ENCODE measurements at places on chromosomes 7 and 10.

- no peak for DNase-seq
Measured at GRCh38 chr10:130360826-130361311, 224.7 kb downstream of the GLRX3 start.

DNA sequence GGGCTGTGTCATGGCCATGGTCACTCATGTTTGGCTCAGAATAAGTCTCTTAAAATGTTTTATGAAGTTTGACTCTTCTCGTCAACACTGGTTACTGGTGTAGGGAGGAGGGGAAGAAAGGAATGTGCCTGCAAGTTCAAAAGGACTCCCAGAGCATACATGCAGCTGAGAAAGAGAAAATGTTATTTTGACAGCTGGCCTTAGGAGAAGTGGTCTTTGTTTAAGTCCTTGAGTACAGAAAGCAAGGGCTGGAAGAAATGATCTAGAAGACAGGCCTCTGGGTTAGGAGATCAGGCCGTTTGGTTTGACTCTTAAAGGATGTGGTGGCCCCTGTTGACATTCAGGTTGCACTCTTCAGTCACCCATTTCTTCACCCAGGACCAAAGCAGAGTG is 245.5 kb downstream of the REEP3 start:
- DNase-seq = no peak

- DNase-seq = no peak
Measured at GRCh38 chr7:35988105-35988504, 164.9 kb upstream of the EEPD1 start.

DNA sequence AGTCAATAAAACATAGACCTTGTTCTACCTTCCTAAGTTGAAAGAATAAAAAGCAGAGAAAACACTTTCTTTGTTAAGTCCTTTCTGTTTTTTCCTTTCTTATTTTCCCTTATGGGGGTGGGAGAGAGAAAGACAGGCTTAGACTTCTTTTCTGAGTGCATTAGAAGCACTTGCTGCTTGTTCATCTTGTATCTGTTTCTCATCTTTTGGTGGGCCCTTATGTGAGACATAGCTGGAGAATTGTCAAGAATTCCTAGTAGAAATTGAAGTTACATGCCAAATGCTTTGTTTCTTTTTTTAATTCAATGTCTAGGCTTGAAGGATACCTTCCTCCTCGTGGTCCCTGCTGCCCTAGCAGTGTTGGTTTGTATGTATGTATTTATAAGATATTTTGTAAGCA is 6.7 kb downstream of the EIF4EBP2 start:
- no peak for DNase-seq

- DNase-seq = no peak
Measured at GRCh38 chr10:51706225-51706624, 6.8 kb upstream of the CSTF2T start.

GRCh38 chr7:24169077-24169624 is 114.8 kb upstream of the NPY start:
- no peak for DNase-seq

- no peak for DNase-seq
Measured at GRCh38 chr10:123521076-123521475, 145.1 kb upstream of the GPR26 start.

DNA sequence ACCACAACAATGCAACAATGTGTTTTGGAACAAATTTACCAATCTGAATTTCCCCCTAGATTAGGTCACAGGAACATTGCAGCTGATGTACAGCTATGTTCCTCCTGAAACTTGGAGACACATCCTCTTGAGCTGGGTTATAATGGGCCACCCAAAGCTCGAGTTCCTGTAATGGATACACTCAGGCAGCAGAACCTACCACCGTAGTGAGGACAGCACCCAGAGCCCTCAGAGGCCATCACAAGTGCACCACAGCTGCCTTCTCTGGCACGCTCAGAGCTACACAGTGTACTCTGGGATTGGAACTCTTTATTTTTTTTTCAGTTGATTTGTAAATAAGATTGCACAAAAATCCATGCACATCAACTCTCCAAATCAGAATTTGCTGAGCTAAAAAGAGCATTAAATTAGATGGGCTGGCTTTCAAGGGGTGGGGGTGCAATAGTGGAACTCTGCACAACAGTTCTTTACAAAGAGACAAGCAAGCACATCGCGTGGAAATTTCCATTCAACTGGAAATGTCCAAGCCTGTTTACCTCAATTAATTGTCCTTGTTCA is 56.7 kb downstream of the EGFR start:
- DNase-seq = no peak

GRCh38 chr10:79491143-79491835 is 21.0 kb upstream of the EIF5AL1 start:
- DNase-seq = no peak

DNA sequence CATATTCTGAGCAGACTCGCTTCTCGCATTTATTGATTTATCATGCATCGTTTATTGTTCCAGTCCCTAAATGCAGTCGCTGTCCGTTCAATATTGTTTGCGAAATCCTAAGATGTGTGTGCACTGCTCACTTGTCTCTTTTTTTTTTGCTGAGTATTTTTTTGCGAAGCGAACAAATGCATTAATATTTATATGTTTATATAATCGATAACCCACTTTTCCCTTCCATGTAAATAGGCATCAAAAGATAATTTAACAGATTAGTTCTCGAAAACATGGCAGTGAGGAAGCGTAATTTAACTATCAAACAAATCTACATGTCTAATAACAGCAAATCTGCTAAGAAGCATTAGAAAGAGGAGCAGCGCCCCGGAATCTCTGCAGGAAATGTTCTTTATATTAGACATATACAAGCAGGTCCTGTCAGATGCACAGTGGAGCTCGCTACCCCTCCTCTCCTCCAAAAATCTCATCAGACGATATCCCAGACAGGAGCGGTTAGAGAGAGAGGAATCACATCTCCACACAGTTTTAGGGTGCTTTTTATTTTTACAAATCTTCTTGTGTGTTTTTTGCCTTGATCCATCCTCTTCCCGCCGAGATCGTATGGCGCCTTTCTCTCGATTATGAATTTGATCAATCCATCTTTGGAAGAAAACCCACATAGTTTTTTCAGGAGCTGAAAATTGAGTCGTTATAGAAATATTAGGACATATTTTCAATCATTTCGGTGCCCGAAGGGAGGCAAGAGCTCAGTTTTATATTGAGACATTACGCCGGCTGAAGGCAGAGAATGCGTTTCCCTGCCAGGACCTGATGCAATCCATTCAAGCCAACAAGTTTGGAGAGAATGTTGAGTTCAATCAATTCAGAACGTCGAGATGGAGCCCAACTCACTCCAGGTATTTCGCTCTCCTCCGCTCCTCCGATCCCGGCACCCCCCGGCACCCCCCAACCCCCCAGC is at the start of gene ARID5B:
ARID5B (plus strand) TSS at position 871 of the 964 bp plus-strand sequence; CDS start at position 882, 11 bp downstream.
- DNase-seq = no peak

GRCh38 chr7:23021596-23021995 is 7.7 kb upstream of the HYCC1 start:
- no peak for DNase-seq

GRCh38 chr7:141700848-141701371 is 1.1 kb downstream of the DENND11 start:
- no peak for DNase-seq

DNA sequence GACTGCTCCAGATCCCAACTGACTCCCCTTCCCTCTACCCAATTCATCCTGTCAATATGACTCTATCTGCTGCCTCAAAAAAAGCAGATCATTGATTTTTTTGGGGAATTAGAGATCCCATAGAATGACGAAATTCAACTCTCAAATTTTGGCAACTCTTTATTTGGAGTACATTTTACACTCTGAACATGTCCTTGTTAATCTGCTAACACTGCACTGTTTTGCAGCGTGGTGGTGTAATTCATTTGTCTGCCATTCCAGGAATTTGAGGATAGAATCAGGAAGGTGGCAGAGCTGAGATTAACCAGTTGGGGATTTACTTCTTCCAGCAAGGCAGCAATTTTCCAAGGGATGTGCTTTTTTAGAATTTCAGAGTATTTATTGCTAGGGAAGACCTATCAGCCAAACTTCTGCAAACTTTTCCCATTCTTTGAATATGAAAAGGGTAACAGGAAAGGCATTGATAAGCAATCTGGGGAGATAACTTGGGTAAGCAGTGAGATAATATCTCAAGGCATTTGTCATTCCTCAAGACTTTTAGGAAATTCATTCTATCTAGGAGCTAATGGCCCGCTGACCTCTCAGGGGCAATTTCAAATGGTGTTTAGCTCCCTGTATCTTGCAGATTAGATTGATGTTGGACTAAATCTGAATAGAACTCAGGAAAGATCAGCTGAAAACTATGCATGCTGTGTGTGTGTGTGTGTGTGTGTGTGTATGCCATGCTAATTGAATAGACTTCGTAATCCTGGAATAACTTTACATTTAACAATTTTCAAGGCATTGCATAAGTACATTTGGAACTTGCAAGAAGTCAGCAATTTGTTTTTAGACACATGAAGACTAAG is 9.7 kb downstream of the BAMBI start:
- DNase-seq = no peak

DNA sequence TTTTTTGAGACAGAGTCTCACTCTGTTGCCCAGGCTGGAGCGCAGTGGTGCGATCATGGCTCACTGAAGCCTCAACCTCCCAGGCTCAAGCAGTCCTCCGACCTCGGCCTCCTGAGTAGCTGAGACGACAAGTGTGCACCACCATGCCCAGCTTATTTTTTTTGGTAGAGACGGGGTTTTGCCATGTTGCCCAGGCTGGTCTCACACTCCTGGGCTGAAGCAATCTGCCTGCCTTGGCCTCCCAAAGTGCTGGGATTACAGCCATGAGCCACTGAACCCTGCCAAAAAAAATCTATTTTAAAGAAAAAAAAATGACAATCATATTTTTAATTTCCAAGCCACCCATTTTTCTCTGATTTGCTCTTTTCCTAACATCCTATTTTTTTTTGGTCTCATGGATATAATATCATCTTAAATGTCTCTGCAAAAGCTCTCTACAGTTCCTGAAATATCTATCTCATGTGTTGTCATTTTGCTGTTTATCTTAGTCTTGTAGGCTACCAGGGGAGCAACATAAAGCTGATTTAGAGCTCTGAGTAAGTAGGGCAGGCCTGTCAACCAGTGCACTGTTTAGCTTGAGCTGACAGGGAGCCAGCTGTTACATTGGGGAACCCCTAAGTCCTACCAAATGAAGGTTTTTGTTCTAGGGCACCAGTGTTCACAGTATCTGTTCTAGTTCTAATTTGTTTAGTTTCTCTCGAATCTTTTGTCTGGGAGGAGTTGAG is 29.9 kb upstream of the HBP1 start:
- DNase-seq = no peak

GRCh38 chr10:116888380-116889055 is 39.2 kb downstream of the ENO4 start:
- no peak for DNase-seq

DNA sequence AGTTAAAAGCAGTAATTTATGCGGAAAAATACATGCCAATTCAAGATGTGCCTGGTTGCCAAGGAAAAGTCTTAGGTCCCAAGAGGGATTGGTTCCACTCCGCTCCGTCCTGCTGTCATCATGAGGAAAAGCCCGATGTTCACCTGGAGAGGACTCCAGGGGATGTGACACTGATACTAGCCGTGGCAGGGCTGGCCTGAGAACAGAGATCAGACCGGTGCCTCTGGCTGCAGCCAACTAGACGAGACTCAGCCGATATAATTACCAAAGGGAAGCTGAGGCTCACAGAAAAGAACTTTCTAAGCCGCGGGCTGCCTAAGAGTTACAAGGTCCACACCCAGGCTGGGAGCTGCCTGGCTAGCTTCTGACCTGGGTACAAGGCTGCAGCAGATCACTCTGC is 81.3 kb upstream of the UNC5B start:
- DNase-seq = no peak

GRCh38 chr10:44935966-44936295 is 23.7 kb upstream of the RASSF4 start:
- DNase-seq = no peak

- DNase-seq = peak; percentile 65
Measured at GRCh38 chr7:1412322-1413261, 46.7 kb downstream of the MICALL2 start.

DNA sequence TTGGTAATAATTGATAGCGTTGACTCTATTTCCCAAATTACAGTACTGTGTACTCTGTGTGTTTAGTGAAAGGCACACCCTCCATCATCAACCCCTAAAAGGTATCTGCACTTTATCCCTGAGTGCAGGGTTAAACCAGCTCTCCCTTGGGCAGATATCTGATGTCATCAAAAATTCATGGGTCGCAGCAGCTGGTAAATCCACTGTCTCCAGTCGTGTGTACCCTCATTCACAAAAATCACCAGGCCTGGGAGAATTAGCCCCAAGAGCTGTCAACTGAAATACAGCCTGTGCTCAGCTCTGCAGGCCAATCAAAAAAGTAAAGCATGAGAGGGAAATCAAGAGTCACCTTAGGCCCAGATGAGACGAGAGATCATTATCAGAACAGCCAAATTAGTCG is 103.7 kb downstream of the HIP1 start:
- DNase-seq = no peak

GRCh38 chr7:28748933-28749584 is 209.1 kb downstream of the TRIL start:
- DNase-seq = no peak

DNA sequence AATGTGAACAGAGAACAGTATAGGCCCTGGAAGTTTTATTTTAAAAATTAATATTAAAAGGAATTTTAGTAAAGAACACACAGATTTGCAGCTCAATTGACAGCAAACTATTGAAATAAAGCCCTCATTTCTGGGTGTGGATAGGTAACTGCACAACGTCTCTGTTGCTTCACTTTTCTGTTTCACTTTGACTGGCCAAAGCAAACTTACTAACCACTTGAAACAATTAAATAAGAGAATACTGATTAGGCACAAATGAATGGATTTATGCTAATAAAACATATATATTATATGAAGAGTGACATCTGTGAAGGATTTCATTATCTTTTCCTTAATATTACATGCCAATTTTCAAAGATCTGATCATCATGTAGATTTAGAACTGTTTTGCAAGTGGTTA is 11.9 kb downstream of the ZNF804B start:
- no peak for DNase-seq

DNA sequence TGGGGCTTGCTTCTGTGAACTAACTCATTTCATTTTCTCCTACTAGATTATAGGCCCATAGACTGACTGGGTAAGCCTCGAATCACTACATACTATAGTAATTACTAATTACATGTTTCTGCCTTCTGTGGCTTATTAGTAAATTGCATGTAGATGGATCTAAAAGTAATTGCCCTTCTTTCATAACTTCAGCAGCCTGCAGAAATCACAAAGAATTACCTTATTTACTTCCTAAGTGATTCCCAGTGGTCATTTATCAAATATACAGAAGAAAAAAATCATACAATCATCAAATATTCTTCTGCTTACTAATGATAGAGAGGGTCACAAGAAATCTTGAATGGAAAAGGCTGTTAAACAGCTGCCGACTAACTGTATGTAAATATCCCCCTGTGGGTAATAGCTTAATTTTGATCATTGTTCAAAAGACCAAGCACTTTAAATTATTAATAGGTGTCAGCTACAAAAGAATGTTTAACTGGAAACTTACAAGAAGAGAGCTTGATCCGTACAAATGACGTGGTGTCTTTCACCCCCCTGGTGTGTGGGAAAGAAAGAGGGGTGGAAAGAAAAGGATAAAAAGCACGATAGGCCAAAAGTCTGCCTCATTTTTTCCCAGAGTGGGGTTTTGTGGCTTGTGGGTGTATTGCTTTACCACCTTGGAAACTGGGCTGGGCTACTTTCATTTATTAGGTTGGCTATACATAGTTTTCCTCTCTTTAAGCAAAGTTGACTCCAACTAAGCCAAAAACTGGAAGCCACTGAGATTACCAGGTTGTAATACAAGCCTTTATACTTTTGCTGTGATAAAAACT is 361.8 kb upstream of the ZMIZ1 start:
- DNase-seq = no peak
